ENCODE measurements at places on chromosomes 12 and 14.

GRCh38 chr12:111954969-111955368 is 58.0 kb downstream of the TMEM116 start:
- no peak for DNase-seq

DNA sequence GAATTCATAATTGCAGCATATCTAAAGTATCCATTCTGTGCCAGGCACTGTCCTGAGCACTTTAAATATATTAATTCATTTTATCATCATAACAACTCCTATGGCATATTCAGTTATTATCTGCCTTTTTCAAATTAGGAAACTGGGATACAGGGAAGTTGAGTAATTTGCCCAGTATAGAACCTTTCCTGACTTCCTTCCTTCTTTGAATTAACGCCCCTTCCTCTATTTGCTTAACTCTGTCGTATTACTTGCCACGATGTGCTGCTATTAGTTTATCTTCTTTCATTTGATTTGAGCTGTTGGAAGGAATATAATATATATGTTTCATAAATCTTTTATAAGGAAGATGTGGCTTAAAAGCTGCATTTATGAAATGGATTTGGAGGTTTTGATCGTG is 25.4 kb upstream of the FAM177A1 start:
- no peak for DNase-seq

DNA sequence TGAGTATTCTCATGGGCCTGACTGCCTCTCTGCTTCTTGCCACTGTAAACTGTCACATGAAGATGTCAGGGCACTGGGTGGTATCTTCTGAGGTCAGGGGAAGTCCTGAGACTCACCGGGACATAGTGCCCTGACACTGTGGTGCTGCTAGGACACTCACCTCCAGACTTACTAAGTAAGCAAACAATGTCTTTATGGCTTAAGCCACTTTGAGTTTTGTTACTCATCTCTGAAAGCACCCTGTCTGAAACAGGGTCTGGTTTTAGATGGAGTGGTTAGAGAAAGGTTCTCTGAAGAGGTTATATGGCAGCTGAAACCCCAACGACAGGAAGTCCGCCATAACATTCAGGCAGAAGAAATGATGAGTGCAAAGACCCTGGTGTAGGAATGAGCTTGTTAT is 22.7 kb downstream of the GPR19 start:
- no peak for DNase-seq

DNA sequence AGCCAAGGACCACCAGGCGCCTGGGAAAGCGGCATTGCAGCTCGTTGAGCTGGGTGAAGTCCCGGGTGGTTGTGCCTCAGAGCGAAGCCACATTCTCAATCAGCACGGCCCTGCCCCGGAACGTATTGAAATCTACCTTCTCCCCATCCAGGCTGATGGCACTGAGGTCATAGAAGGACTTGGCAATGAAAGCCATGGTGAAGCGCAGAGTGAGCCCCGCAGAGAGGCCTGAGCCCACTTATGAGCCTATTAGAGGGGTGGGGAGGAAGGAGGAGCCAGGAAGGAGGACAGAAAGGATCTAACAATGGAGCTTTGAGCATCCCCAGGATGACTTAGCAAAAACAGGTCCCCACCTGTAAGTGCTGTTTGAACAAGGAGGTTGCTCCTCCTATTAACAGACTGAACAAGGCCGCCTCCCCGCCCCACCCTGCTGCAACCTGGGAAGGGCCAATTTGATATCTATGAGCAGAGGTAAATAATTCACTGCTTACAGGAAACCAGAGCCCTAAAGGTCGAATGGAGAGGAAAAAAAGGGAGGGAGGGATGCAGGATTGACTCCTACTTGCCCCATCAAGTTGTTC is at the start of gene GPX2:
TSS of gene GPX2 (minus strand) at position 215 of the 581 bp plus-strand sequence. CDS start at position 196, 19 bp downstream.
- no peak for DNase-seq

DNA sequence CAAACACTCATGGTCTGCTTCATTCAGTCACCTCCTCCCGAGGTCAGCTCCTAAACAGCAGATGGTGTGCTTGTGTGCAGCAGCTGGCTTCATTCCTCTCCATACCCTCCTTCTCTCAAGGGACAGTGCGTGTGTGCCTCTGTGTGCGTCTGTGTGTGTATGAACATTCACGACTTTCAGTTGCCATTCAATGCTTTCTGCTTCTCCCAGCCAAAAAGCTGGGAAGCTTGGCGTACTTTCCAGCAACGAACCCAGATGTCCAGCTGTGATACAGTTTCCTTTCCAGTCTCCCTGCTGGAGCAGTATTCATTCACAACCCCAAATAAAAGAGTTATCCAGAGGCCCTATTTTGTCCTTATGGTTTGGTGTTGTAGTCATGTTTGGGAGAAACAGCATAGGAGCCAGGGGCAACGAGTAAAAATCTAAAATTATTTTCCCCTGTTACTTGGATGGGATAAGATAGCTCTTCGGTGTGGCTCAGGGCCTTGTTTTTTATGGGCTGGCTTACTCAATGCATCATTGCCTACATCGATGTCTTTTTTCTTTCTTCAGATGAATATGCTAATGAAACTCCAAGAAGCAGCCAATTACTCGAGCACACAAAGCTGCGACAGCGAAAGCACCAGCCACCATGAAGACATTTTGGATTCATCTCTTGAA is 379.3 kb downstream of the NAV3 start:
- no peak for DNase-seq

DNA sequence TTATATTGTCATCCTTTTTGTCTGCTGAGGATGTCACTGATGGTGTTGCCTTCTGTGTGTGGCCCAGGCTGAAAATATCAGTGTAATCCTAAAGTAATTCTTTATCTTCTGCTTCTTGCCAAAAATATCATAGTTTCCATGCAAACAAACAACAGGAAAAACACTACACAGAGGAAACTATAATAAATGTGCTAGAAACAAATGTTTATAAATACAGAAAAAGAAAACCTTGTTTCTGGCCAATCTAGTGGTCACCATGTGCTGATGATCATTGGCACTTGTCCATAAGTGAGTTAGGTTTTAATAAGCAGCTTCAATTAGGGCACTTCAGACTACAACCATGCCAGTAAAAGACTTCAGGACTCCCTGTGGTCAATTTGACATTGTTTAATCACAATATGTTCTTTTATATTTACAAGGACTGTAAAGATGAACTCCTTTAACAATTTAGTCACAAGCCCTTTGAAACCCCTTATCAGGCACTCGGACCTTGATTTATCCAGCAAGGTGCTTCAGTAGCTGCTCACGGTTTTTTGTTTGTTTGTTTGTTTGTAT is 124.8 kb downstream of the TMTC3 start:
- DNase-seq, result no peak

- DNase-seq, result no peak
Observed at GRCh38 chr12:102876883-102877282, 40.2 kb downstream of the PAH start.

- no peak for DNase-seq
Observed at GRCh38 chr14:73760598-73761586, 46.7 kb upstream of the PNMA1 start.

GRCh38 chr14:106691601-106692291 is 1165.4 kb downstream of the TMEM121 start:
- DNase-seq, result peak; percentile 61

All from Panc1 (cell line).